GM12864 (cell line): ENCODE measurements at places on chromosomes 7 and 10.

DNA sequence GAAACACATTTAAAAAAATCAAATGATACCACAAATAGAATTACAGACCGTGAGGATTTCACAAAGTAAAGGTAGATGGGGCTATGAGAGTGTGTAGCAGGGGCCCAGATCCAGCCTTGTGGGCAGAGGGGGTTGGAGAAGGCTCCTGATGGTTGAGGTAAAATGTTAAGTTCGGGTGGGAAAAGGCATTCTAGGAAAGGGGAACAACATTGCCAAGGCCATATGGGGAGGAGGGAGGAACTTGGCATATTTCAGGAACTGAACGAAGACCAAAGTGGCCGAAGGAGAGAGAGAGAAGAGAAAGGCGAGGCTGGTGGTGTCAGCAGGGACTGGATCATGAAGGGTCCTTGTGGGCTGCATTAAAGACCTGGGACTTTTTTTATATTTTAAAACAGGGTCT lies 98.9 kb downstream of the CARD11 start:
- DNase-seq: no peak

- no peak for DNase-seq
These were observed 45.7 kb downstream of the SKIDA1 start for GRCh38 chr10:21479570-21480315.

- DNase-seq: no peak
These were observed 19.3 kb upstream of the PRKAR1B start for GRCh38 chr7:746155-747061.

DNA sequence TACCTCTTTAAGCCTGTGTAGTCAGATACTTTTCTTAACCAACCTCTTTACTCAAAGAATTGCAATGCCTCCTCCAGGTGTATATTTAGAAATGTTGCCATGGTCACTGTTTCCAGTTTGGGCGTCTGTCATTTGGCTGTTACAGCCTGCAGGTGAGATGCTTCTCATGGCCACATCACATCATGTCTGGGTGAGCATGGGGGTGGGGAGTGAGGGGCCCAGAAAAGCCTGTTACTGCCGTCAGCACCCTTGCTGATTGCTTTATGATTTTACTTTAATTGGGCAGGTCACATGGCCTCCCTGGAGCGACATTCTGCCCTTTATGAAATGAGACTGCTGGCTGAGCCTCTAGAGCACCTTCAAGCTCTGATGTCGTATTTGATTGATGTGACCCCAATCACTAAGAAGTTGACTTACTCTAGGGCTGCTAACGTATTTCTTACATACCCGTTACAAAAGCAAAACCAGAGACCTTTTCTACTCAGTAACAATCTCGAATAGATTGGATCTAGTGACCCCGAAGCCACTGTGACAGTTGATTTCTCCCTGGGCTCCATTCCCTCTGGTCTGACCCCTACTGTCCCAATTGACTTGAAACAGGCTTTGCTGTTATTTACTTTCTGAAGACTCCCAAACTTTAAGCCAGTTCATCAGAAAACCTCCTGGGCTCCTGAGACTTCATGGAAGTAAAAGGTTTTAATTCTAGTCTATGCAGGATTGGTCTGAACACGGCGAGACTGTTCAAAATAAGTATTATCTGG lies 60.7 kb downstream of the OTUD1 start:
- DNase-seq: no peak

- DNase-seq: no peak
These were observed 355.1 kb upstream of the MBL2 start for GRCh38 chr10:53127686-53128085.

- no peak for DNase-seq
These were observed 304.6 kb downstream of the PRPF18 start for GRCh38 chr10:13891128-13892000.

GRCh38 chr7:222716-223041 lies 30.3 kb downstream of the FAM20C start:
- DNase-seq: no peak

DNA sequence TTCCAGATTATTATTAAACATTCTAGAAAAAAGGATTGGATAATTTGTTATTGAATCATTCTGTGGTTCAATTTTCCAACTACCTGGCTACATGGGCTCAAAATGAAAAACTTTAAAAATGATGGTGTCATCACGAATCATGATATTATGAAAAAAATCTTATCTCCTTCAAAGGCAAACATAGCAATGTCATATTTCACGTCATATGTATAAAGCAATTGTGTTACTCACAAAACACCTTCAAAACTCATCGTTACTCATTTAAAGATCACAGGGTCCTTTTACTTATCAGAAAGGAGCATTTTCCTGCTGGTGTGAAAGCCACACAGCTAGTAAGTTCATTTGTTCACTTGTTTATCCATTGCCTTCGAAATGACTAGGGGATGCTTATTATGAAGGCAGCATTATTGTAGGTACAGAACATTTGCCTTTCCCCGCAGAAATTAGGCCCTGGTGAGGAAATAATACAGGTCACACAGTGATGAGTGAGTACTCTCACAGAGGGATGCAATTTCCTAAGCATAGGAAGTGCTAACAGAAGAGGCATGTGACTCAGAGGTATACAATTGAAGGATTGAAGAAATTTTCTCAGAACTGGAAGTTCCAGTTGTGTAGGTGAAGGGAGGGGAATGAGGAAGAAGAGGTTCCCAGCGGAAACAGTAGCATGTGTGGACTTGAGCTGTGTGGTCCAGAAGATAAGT lies 478.7 kb downstream of the INHBA start:
- no peak for DNase-seq

- no peak for DNase-seq
These were observed 3.9 kb upstream of the INA start for GRCh38 chr10:103273041-103273441.

GRCh38 chr10:49153971-49154370 lies 20.1 kb upstream of the FAM170B start:
- no peak for DNase-seq

- no peak for DNase-seq
These were observed 238.7 kb downstream of the TCERG1L start for GRCh38 chr10:131072651-131073468.
